Aorta (tissue), 5 donors: ENCODE measurements at places on chromosomes 5 and 9.

- no peak overlapping the region for H3K27ac ChIP-seq
- no peaks in the 10 kb centered on the region for H3K36me3 ChIP-seq
- no peak for DNase-seq
- H3K4me3 ChIP-seq, result no peak overlapping the region
- H3K27me3 ChIP-seq, result no peaks in the 10 kb centered on the region
Measured at GRCh38 chr5:128579639-128580038, 41.6 kb upstream of the FBN2 start.

DNA sequence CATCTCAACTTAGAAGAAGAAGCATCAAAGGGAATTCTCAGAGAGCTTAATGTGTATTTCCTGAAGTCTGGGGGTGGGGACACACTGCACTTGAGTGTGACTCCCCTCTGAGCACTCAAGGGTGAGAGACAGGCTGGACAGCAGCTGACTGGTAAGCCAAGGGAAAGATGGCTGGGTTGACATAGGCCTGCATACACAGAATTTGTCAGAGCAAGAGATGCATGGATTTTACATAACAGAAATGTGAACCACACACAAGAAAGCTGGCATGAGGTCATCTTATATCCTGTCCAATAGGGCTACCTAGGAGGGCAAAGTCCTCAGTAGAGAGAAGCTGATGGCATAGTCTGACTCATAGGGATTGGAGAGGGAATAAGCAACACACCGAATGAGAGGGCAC lies 114.3 kb upstream of the EPB41L4A start:
- DNase-seq, result no peak
- H3K27ac ChIP-seq, result no peak overlapping the region
- H3K36me3 ChIP-seq, result no peaks in the 10 kb centered on the region

DNA sequence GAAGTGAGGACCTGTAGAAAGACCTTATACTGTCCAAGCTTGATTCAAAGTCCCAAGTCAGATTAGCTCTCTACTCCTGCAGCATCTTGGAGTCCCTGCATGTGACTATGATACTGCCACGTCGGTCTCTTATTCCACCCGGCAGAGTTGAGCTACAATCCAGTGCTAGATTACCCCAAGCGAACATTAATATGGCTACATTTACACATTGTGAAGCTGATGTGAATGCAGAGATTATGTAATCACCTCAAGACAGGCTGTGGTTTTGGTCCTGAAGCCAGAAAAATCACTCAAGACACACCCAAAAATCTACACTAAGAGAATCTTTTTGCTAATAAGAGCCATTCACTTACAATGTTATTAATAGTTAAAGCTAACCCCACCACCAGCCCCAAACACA lies 116.7 kb downstream of the GNA14 start:
- DNase-seq, result no peak
- no peak overlapping the region for H3K4me3 ChIP-seq
- no peaks in the 10 kb centered on the region for H3K36me3 ChIP-seq
- H3K27ac ChIP-seq, result no peak overlapping the region
- no peaks in the 10 kb centered on the region for H3K27me3 ChIP-seq
- no peaks in the 10 kb centered on the region for H3K4me1 ChIP-seq

- H3K36me3 ChIP-seq, result no peaks in the 10 kb centered on the region
- H3K27ac ChIP-seq, result no peak overlapping the region
- DNase-seq, result no peak
- no peaks in the 10 kb centered on the region for H3K27me3 ChIP-seq
Measured at GRCh38 chr5:23053846-23054245, 200.7 kb upstream of the CDH12 start.

GRCh38 chr9:68513385-68513784 lies 27.3 kb downstream of the TMEM252 start:
- H3K27me3 ChIP-seq, result no peaks in the 10 kb centered on the region
- DNase-seq, result no peak
- no peak overlapping the region for H3K4me3 ChIP-seq
- H3K4me1 ChIP-seq, result peaks cover 2% of the 10 kb centered on the region
